Left ventricle myocardium inferior (tissue), 1 donor: ENCODE measurements at places on chromosomes 5 and 9. TPM values are rescaled to one million over a fixed set of nuclear protein-coding genes. Genes with fewer than 3 reads are reported as not detected.

PCDHGA8 gene
- total RNA-seq, result 8.5 TPM

PCDHA1 gene
- total RNA-seq, result not detected

ADAMTS19 gene
- total RNA-seq, result 0.38 TPM

NRG2 gene
- total RNA-seq, result 3.1 TPM

ENTREP1 gene
- total RNA-seq, result 22.1 TPM

REEP2 gene
- 6.6 TPM for total RNA-seq

CAVIN4 gene
- total RNA-seq, result 50.9 TPM

PAPPA gene
- total RNA-seq, result 0.69 TPM

GRIN1 gene
- total RNA-seq, result not detected

LCN1 gene
- not detected for total RNA-seq

ZNF483 gene
- 5.8 TPM for total RNA-seq

ADRA1B gene
- total RNA-seq, result 2.5 TPM

MAP1B gene
- total RNA-seq, result 73.2 TPM

DAP gene
- total RNA-seq, result 22.9 TPM

ELOVL7 gene
- 0.19 TPM for total RNA-seq

CCNJL gene
- 6.5 TPM for total RNA-seq

APBA1 gene
- total RNA-seq, result 3.0 TPM

CCDC183 gene
- total RNA-seq, result 2.1 TPM

TTF1 gene
- total RNA-seq, result 16.2 TPM

LRRC26 gene
- not detected for total RNA-seq

OR1J2 gene
- not detected for total RNA-seq

C6 gene
- total RNA-seq, result 89.5 TPM

LCN9 gene
- total RNA-seq, result not detected

GGTA1 gene
- 34.1 TPM for total RNA-seq

INSL4 gene
- total RNA-seq, result not detected

CCL27 gene
- 0.41 TPM for total RNA-seq

ERCC8 gene
- total RNA-seq, result 5.9 TPM

CCDC171 gene
- 1.8 TPM for total RNA-seq

PCDHAC2 gene
- total RNA-seq, result 0.36 TPM

OLFML2A gene
- 41.1 TPM for total RNA-seq

SPATA31A1 gene
- total RNA-seq, result not detected
